ENCODE measurements at places on chromosomes 5 and 9.

DNA sequence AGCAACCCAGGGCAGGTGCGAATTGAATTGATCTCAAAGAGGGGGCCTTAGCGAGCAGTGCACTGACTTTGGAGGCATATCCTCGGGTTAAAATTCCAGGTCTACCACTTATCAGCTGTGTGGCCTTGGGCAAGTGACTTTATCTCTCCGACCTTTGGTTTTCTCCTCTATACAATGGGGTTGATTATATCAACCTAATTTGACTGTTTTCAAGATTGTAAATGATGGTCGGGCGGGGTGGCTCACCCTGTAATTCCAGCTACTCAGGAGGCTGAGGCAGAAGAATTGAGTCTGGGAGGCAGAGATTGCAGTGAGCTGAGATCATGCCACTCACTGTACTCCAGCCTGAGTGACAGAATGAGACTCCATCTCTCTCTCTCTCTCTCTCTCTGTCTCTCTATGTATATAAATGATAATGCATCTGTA lies 18.7 kb downstream of the SPRY4 start:
- no peak for DNase-seq

GRCh38 chr5:96717874-96718273 lies 55.7 kb downstream of the CAST start:
- DNase-seq: no peak

GRCh38 chr5:31717561-31717960 lies 78.6 kb downstream of the PDZD2 start:
- no peak for DNase-seq

- no peak for DNase-seq
These were observed 16.9 kb downstream of the ADAMTSL1 start for GRCh38 chr9:18490641-18491370.

- no peak for DNase-seq
These were observed 510.5 kb upstream of the TNC start for GRCh38 chr9:115628426-115628825.

DNA sequence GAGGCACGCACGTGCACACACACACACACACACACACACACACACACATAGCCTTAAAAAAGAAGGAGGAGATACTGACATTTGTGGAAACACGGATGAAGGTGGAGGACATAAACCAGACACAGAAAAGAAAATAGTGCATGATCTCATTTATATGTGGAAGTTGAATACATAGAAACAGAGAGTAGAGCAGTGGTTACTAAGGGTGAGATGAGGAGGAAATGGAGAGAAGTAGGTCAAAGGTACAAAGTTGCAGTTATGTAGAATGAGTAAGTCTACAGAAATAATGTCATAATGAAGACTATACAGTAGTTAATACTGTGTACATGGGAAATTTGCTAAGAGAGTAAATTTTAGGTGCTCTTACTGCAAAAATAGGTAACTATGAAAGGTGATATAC lies 412.2 kb upstream of the CDH9 start:
- no peak for DNase-seq

GRCh38 chr5:160837749-160838593 lies 14.0 kb downstream of the ATP10B start:
- DNase-seq: no peak

GRCh38 chr5:152124409-152125041 lies 199.9 kb upstream of the GLRA1 start:
- DNase-seq: no peak

DNA sequence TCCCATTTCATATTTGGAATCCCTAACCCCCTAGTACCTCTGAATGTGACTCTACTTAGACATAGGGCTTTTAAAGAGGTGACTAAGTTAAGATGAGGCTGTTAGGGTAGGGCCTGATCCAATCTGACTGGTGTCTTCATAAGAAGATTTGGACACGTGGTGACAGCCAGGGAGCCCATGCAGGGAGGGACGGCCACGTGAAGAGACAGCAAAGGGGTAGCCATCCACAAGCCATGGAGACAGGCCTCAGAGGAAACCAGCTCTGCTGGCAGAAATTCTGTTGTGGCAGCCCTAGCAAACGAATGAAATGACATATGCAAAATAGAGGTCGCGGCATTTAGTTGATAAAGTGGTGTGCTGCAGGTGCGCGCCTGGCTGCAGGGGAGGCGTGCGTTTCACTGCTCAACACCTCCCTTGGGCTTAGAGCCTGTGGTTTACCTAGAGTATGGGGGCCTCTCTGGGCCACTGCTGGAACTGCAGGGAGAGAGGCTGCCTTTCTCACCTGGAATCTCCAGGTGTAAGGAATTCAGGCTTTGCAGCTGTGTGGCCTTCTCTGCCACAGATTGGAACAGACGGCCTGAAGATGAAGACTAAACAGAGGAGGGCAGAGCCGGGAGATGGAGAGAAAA lies 7.1 kb upstream of the AFAP1L1 start:
- DNase-seq: no peak

- no peak for DNase-seq
These were observed 292.0 kb upstream of the SMC2 start for GRCh38 chr9:103802068-103802467.

DNA sequence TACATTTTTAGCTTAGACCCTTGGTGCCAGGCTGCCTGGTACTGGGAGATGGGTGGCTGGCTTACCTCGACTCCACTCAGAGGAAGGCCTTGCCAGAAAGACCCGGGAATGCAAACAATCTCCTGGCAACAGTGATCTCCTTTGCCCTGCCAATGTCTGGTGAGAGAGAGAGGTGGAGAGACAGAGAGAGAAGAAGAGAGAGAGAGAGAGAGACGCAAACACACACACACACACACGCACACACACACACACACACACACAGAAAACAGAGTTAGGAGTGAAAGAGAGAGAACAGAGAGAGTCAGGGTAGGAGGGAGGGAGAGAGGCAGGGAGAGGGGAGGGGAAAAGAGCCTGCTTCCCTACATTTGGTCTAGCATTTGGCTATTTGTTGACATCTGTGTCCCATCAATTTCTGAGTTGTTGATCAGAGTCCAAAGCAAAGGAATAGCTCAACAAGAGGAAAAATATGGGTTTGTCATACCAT lies 181.6 kb upstream of the MAP1B start:
- no peak for DNase-seq

DNA sequence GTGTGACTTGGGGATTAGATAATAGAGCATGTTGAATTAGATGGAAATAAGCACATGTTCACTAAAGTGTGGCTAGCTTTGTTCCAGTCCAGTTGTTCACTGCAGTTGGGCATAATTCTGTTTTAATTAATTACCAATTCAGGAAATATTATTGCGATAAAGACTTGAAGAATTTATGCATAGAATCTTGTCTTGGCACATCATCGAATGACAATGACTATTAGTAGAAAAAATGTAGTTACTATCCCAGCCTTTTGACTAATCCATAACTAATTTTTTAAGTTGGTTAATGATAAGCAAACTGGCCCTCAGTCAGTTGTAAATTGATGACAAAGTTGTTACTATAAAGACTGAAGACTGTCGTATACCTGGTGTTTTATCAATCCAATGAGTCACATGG lies 10.5 kb downstream of the LNPEP start:
- DNase-seq: no peak

DNA sequence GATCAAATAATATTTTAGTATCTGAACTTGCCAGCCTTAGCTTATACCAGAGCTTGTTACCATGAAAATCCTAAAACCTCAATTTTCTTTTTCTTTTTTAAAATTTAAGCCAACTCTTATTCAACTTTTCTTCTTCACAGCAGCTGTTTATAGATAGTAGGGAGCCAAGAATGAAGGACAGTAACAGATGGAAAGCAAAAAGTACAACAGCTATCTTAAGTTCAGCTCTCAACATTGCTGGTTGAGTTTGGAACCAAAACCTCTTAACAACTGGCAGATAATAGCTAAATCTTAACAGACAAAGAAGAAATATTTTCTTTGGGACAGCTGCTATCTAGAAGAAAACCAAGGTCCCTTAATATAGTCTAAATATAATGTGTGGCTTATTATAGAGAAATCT lies 74.7 kb downstream of the PJA2 start:
- no peak for DNase-seq

GRCh38 chr9:1184146-1184545 lies 134.0 kb downstream of the DMRT2 start:
- DNase-seq: no peak

DNA sequence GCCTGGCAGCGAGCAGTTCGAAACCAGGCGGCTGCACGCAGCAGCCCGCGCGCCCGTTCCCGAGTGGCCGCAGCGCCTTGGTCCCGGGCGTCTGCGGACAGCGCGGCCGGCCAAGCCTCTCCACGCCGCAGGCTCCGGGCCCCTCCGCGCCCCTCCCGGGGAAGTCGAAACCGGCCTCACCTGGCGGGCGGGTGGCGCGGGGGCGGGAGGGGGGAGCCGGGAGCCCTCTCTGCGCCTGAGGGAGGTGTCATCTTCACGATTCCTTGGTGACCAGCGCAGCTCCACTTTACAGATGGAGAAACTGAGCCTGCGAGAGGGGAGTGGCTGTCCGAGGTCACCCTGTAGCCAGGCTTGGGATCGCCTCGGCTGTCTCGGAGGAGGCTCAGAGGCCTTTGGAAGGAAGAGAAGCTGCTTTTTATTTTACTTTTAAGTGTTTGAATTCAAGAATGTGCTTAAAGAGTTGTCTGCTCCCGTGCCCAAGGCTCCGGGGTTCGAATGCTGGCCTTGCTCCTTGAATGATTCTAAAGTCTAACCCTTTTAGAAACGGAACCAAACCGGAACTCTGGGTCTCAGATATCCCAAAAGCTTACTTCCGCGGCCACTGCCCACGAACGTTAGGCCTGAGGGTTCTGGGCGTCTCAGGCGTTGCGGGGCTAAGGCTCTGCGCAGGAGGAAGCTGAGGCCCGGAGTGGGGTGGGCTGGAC lies 662 bp downstream of the SUSD3 start:
- DNase-seq: no peak

GRCh38 chr5:132190161-132190817 lies 37.4 kb downstream of the P4HA2 start:
- DNase-seq: no peak

DNA sequence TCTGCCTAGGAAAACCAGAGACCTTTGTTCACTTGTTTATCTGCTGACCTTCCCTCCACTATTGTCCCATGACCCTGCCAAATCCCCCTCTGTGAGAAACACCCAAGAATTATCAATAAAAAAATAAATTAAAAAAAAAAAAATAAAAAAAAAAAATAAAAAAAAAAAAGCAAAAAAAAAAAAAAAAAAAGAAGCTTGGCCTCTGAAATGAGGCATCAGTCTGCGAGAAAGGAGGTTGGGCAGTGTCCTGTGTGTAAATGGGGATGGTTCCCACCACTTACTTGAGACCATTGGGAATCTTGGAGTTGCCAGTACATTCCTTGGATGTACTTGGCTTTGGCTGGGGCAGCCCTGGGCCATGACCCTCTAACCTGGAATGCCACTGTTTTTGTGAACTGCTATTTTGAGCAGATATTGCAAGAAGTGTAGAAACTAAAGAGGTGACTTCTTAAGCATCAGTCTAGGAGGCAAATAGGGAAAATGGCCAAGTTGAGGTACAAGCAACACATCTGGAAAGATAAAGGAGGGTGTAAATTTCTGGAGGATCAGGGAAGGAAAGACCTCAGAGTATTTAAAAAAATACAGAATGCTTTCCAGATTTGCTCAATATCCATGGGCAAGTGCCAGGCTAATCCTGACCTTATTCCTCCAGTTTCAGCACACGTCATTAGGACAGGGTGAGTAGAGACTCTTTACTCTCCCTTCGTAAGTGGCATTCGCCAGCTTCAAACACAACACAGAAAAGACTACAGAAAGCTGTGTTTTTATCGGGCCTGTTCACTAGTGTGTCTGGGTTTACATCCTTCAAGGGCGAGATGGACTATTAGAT lies 58.1 kb downstream of the HSPA4 start:
- no peak for DNase-seq

- no peak for DNase-seq
These were observed 1.4 kb downstream of the MYO10 start for GRCh38 chr5:16934677-16935153.

DNA sequence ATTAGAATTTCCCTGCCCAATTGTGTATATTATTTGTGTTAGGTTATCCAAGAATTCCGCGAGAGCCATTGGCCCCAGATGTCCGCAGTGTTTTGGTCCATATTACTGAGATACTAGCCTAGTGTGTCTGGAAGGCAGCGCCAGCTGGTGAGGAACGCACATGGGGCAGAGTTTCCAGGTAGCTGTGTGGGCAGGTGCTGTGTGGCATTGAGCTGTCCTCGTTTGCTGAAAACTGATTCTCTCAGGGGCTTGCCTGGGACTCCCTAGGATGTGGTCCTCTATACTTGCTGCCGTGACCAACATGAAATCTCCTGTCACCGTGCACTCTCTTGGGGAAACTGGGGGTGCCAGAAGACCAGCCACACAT lies 288.7 kb downstream of the FANCC start:
- DNase-seq: no peak

DNA sequence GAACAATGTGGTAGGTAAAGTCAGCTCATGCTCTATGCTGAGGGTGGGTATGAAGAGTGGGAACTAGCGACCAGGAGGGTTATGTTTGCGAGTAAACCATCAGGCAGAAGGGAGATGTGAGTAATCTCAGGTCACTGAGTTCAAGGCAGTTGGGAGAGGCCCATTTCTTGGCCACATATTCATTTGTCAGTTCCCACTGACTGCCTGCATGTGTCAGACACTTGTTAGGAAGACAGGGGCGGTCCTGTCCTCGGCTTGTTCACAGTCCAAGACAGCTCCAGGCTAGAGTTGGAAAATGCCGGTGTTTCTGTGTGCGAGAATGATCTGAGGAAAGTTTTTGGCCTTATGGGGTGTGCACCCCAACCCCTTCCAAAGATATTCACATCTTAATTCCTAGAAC lies 48.6 kb upstream of the GDNF start:
- DNase-seq: no peak

- DNase-seq: no peak
These were observed 2.2 kb upstream of the ZNF366 start for GRCh38 chr5:72509401-72509800.

DNA sequence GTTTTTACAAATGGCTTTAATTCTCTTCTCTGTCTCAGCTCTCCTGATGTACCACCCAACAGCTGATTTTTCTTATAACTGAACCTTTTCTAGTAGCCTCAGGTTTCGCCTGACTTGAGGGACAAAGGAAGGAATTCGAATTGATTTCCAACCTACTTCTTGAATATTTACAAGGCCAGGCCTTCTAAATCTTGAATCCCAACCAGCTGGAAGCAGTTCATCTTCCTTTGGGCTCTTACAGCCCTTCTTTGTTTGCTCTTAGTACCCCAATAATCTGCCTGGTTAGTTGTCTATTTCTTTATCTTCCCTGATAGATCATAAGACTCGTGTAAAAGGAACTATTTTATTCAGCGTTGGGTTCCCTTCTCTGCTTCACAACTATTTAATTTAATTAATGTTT lies 95.9 kb downstream of the NLN start:
- no peak for DNase-seq

DNA sequence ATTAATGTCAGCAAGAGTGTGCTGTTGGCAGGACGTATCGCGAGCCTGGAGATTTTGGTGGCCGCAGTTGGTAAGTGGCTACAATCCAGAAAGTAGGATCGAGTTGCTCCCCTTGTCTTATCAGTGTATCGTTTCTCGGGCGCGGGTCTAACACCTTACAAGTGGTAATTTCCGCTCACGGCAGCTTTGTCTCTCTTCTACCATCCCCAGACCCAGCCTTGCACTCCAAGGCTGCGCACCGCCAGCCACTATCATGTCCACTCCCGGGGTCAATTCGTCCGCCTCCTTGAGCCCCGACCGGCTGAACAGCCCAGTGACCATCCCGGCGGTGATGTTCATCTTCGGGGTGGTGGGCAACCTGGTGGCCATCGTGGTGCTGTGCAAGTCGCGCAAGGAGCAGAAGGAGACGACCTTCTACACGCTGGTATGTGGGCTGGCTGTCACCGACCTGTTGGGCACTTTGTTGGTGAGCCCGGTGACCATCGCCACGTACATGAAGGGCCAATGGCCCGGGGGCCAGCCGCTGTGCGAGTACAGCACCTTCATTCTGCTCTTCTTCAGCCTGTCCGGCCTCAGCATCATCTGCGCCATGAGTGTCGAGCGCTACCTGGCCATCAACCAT lies 1.1 kb downstream of the PTGER4 start:
- DNase-seq: no peak
